KBM-7 (cell line): ENCODE measurements at places on chromosomes 5 and 9.
A peak's percentile ranks its signal among the peaks of the same experiment; 100 is the strongest.

- DNase-seq: no peak
These were observed 99.5 kb downstream of the VPS13A start for GRCh38 chr9:77276799-77277198.

DNA sequence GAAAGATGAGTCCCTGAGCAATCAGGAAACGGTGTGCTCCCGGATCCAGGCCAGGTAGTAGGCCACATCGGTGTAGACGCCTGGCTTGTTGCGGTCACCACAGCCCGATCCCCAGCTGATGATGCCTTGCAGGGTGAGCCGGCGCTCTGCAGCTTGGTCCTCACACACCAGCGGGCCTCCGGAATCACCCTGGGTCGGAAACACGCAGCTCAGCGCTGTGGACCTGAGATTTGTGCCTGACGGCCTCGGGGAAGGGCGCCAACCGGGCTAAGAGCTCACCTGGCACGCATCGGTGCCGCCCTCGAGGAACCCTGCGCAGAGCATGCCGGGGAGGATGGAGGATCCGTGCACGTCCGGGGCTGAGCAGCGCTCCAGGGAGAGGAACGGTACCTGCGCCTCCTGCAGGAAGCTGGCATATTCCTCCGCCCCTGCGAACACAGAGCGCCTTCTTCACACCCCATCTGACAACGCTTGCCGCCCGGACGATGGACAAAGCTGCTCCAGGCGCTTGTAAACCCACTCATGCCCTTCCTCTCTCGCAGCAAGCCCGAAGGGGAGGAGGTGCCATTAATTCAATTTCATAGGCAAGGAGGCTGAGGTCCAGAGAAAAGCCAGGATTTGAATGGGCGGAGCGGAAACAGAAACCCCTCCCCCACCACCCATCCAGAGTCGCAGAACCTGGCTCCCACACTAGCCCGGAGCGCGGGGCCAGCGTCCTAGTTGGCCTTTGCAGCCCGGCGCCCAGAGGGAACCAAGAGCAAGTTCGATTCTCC lies 2.0 kb upstream of the PFN3 start:
- DNase-seq: no peak

DNA sequence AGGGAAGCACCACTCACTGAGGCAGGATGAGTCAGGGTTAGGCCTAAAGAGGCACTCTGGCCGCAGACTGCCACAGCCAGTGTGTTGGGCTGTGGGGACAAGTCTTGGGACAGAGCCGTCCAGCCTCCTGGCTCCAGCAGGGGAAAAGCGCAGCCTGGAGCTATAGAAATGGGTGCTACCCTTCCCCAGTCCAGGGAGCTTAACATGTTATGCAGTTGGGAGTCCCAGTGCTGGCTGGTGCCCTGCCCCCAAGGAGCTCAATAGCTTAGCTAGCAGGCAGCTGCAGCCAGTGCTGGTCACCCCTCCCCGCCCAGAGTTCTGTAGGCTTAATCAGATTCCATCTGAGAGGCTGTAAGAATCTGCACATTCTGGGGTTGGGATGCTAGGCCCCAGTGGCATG lies 399.6 kb upstream of the TUSC1 start:
- no peak for DNase-seq

GRCh38 chr9:81823672-81824554 lies 104.3 kb upstream of the SPATA31D4 start:
- no peak for DNase-seq

GRCh38 chr9:95669253-95669652 lies 152.5 kb upstream of the PTCH1 start:
- no peak for DNase-seq

- DNase-seq: no peak
These were observed 12.2 kb downstream of the CCNI2 start for GRCh38 chr5:132759114-132760048.

DNA sequence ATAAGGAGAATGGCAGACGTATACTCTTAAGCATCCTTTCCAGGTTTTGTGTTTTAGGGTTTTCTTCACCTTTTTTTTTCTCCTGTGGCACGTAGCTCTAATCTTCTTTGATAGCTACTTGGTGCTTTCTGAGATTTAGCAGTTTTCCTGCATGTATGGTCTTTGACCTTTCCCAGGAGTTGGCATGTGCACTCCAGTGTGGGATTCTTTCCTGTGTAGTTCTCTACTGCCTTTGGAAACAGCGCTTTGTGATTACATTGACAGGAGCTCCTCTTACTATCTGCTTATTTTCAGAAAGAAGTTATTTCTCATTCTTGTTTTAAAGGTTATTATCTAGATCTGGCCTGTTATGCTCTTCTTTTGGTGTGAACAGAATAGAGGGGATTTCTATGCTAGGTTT lies 65.5 kb downstream of the UNC13B start:
- no peak for DNase-seq

GRCh38 chr9:1995084-1995483 lies 20.1 kb upstream of the SMARCA2 start:
- DNase-seq: no peak

DNA sequence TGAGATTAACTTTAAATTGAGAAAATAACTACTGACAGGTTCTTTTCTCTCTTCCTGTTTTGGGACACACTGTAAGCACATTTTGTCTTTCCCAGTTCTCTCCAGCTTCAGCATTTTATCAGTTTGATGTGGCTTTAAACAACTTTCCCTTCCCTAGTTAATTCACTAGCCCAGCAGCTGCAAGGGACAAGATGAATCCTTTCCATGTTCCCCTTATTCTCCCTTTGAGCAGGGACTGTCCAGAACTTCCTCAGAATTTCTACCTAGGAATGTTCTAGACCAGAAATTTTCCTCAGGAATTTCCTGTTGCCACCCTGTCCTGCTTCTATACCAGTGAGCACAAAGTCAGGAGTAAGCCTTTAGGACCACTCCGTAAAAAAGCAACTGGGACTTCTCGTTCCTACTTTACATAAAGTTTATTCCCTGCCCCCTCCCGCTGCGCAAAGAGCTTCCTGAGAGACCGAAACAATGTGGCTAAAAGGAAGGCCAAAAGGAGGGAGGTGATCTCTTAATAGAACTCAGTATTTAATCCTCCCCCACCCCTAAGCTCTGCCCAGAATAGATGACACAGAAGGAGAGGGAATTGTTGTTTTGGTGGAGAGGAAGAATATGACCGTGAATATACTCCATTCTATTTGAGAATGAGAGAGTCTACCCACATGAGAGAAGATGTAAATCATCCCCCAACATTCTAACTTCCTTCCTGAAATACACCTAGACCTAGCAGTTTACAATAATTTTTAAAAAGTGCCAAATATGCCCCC lies 61.9 kb downstream of the GLIS3 start:
- DNase-seq: no peak

DNA sequence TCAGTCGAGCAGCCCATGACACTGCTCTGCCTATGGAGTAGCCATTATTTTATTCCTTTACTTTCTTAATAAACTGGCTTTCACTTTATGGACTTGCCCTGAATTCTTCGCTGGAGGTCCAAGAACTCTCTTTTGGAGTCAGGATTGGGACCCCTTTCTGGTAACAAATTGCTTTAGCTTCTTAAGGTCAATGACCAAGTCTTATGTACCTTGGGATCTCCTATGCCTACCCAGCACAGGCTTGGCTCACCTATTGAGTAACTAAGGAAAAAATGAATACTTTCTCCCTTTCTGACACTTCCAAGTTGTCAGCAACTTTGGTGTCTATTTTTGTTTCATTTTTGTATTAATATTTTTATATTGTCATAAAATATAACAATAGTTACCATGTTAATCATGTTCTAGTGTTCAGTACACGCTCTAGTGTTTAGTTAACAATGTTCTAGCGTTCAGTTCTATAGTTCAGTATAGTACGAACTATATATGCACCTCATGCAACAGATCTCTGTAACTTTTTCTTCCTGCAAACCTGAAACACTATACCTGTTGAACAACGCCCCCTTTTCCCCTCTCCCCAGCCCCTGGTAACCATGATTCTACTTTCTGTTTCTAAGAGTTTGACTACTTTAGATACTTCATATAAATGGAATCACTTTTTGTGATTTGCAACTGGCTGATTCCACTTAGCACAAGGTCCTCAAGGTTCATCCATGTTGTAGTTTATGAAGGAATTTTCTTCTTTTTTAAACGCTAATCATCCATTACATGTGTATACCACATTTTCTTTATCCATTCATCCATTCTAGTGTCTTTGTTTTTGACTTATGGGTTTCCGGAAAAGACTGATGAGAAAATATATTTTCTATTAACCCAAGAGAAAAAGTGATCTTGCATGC lies 1.8 kb upstream of the RHOBTB3 start:
- no peak for DNase-seq

- no peak for DNase-seq
These were observed 11.3 kb downstream of the ANKDD1B start for GRCh38 chr5:75622564-75622963.

- no peak for DNase-seq
These were observed 96.1 kb downstream of the FBN2 start for GRCh38 chr5:128441941-128442350.

- no peak for DNase-seq
These were observed 12.3 kb downstream of the B4GALT7 start for GRCh38 chr5:177612215-177612673.

DNA sequence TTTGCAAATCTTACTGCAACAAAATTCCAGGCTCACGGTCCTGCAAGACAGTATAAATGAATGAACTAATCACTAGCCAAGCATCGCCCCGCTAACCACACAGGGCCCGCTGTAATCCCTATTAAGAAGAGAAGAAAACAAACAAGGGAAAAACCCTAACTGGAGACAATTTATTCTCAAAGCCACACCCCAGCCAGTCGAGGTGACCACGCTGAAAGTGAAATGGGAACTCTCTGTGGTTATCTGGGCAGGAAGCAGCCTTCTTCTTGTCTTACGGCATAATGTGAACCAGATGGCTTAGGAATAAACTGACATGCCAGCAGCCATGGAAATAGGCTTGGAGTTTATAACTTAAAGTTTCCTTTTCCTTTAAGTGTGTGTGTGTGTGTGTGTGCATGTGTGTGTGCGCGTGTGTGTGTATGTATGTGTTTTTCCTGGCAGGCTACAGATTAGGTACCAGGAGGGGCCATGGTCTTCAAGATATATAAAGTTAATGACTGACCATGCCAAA lies 120.2 kb downstream of the SEMA6A start:
- DNase-seq: peak; percentile 82

DNA sequence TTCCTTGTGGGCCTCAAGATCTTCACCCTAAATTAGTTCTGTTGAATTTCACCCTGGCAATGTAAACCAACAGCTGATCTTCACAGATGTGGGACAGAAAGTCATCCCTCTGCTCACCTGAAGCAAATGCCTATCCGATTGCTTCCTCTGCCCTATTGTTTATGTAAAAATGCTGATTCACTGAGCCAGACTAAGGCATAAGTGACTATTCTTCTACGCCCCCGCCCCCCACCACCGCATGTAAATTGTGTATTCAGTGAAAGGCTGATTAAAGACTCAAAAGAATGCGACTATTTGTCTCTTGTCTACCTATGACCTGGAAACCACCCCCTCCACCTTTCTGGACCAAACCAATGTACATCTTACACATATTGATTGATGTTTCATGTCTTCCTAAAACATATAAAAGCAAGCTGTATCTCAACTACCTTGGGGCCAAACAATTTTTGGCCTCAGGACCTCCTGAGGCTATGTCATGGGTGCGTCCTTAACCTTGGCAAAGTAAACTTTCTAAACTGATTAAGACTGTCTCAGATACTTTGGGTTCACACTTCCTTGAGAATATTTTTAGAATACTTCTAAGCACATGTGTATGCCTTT lies 129.7 kb upstream of the BOD1 start:
- no peak for DNase-seq

DNA sequence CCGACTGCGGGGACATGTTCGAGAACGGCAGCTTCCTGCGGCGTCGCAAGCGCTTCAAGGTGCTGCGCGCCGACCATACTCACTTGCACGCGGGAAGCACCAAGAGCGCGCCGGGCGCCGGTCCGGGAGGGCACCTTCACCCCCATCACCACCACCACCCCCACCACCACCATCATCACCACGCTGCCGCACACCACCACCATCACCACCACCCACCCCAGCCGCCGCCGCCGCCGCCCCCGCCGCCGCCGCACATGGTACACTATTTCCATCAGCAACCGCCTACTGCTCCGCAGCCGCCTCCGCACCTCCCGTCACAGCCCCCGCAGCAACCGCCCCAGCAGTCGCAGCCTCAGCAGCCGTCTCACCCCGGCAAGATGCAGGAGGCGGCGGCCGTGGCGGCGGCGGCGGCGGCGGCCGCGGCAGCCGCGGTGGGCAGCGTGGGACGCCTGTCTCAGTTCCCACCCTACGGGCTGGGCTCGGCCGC lies 514 bp downstream of the FOXB2 start:
- no peak for DNase-seq

GRCh38 chr5:180352116-180353047 lies 754 bp downstream of the GFPT2 start:
- DNase-seq: no peak

GRCh38 chr5:107285772-107286171 lies 385.0 kb downstream of the EFNA5 start:
- no peak for DNase-seq

GRCh38 chr5:150641824-150642566 lies 1.5 kb downstream of the SYNPO start:
- DNase-seq: no peak

GRCh38 chr5:111756581-111757354 lies at the start of gene NREP:
NREP (minus strand) TSS chr5:111757194; CDS start chr5:111755772, 1,422 bp downstream.
- peak; percentile 35 for DNase-seq

- DNase-seq: no peak
These were observed 4.3 kb upstream of the IFNK start for GRCh38 chr9:27519466-27520465.

GRCh38 chr9:75089373-75089766 lies 1.1 kb downstream of the OSTF1 start:
- no peak for DNase-seq

DNA sequence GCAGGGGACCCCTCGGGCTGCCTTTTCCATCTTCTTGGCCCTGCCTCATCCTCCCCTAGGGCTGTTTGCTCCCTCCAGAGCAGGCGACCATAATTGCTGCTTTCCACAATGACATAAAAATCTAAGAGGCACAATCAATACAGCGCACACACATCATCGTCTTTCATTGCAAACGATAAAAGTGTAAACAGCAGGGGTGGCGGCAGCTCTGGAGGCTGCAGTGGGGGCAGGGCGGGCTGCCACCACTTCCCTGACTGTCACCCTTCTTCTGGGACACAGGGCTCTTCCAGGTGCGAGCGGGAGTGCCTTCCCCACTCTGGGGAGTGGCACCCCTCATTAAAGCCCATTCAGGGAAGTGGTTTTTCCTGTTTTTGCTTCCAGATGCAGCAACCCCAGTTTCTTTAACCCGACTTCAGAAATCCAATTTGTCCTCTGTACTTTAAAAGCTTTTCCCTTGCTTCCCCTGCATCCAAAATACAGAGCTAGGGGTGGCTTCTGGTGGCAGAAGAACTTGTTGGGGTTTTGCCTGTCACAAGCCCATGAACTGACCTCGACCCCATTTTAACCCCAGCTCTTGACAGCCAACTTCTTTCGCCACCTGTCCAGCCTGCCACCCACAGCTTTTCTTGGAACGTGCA lies 45.7 kb downstream of the TSPAN17 start:
- DNase-seq: no peak

- DNase-seq: no peak
These were observed 112.8 kb downstream of the EMB start for GRCh38 chr5:50328193-50328729.

DNA sequence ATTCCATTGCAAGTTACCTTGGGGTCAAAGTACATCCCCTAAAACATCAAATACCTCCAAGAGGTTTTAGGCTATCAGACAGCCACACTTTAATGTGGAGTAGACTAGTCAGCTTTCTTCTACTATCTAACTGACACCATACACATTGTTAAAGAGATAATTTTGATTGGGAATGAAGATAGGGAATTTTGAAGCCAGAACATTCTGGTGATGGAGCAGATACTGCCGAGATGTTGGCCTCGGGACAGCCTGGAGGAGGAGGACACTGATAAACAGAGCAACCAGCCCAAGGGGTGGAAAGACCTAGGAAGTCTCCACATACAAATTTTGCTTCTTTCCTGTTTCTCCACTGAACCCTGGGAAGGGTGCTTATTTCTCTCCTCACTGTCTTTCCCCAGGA lies 14.9 kb downstream of the TJP2 start:
- DNase-seq: no peak
